Transverse colon (tissue), 4 donors: ENCODE measurements at places on chromosomes 16 and 17. TPM values are rescaled to one million over a fixed set of nuclear protein-coding genes. Genes with fewer than 3 reads are reported as not detected.

GP1BA gene
- total RNA-seq: not detected

DNA sequence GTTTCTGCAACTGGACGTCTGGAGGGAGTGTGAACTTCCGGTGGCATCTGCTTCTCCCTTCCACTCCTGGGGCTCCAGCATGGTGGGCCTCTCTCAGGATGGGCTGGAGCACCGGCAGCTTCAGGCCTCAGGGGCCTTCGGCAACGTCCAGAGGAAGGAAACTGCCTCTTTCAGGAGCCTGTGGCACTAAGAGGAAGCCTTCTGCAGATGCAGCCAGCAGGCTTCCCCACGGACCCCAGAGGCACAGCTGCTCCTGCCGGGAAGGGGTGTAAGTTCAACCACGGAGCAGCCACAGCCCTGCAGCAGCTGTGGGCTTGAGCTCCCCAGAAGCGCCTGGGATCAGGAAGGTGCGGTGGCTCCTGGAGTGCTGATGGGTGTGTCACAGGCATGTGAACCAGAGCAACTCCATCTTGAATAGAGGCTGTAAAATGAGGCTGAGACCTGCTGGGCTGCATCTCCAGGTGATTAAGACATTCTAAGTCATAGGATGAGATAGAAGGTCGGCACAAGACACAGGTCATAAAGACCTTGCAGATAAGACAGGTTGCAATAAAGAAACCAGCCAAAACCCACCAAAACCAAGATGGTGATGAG, 50.8 kb upstream of the KLHDC4 start:
- no peak for DNase-seq

PRAC1 gene
- total RNA-seq: not detected

GRCh38 chr17:73855720-73856333, 211.6 kb upstream of the SDK2 start:
- DNase-seq: no peak

SLC12A3 gene
- total RNA-seq: not detected

GRCh38 chr17:70137451-70138230, 31.7 kb upstream of the KCNJ2 start:
- DNase-seq: peak; percentile 32

TMEM97 gene
- total RNA-seq: 8.9 TPM

DNA sequence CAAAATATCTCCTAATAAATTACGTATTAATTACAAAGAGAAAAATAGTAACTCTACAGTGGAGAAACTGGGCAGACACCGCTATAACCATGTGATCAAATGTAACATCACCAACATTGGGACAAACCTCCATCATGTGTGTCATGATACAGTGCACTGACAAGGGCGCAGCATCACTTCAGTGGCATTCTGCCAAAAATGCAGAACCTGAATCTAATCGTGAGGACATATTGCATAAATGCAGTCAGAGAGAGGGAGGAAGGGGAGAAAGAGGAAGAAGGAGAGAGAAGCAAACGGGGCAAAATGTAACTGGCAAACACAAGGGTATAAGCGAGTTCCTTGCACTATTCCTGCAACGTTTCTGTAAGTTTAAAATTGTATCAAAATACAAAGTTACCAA, 74.2 kb upstream of the MARCHF10 start:
- no peak for DNase-seq

DNA sequence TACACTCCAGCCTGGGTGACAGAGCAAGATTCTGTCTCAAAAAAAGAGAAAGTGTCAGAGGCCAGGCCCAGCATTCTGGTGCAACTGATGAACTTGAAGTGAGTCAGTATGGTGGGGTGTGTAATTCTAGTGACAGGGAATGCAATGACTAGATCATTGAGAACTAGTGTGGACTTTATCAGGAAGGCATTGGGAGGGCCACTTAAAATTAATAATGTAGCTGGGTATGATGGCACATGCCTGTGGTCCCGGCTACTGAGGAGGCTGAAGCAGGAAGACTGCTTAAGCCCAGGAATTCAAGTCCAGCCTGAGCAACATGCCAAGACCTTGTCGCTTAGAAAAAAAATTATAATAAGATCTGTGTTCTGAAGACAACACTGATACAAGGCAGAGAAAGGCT, 90.8 kb downstream of the STX8 start:
- no peak for DNase-seq

- DNase-seq: peak; percentile 58
Measured at GRCh38 chr17:50027172-50027880, 28.6 kb upstream of the ITGA3 start.

DNA sequence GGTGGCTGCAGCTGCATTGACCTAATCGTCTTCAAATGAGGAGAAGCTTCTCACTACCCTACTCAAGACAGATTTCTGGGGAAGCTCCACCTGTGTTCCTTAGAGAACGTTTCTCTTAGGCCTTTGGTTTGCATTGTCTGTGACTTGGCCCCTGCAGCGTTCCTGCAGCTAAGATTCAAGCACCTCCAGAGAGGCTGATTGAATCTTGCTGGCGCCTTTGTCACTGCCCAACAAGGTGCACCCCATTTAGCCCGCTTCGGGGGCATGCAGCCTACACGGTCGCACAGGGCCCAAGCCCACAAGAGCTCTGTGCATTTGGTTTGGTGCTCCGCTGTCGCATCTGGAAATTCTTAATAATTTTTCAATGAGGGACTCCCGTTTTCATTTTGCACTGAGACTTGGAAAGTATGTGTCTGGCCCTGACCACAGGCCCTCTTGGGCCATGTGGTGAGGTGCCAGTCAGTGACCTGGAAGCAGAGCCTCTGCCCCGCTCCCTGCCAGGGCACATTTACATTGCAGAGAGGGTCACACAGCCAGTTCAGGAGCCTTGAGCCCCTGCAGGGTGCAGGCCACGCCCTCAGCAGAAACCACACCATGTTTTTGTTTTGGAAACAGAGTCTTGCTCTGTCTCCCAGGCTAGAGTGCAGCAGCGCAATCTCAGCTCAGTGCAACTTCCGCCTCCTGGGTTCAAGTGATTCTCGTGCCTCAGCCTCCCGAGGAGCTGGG, 51.1 kb upstream of the CACNG5 start:
- no peak for DNase-seq

- peak; percentile 59 for DNase-seq
Measured at GRCh38 chr16:9033125-9033830, 58.2 kb upstream of the HAPSTR1 start.

THAP11 gene
- 44.1 TPM for total RNA-seq

LYRM9 gene
- total RNA-seq: 33.0 TPM

GRCh38 chr17:41580687-41581365, 5.9 kb downstream of the KRT14 start:
- no peak for DNase-seq

DNA sequence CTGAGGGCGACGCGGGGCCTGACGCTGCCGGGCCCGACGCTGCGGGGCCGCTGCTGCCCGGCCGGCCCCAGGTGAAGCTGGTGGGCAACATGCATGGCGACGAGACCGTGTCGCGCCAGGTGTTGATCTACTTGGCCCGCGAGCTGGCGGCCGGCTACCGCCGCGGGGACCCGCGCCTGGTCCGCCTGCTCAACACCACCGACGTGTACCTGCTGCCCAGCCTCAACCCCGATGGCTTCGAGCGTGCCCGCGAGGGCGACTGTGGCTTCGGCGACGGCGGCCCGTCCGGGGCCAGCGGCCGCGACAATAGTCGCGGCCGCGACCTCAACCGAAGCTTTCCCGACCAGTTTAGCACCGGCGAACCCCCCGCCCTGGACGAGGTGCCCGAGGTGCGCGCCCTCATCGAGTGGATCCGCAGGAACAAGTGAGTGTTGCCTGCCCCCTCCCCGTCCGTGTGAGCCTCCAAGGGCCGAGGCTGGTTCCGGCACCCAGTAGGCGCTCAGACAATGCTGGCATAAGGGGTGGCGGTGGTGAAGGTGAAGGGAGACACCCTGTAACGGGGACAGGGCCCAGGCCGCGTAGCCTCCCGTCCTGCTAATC, 676 bp downstream of the CPD start:
- peak; percentile 33 for DNase-seq

NOTUM gene
- not detected for total RNA-seq
